ENCODE measurements at places on chromosomes 4 and X.

DNA sequence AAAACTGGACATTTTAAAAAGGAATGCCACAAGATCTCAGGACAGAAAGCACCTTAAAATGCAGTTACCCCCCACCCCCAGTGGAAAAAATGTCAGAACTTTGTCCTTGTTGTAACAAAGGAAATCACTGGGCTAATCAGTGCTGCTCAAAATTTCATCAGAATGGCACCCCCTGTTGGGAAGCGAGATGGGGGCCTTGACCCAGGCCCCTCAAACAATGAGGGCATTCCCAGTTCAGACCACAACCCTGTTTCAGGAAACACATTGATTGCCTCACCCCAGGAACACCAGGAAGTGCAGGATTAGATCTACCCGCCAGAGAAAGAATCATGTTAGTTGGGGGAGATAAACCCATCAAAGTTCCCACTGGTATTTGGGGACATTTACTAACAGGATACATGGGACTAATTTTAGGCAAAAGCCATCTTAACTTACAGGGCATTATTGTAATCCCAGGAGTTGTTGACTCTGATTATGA, 16.4 kb downstream of the SPIN2B start:
- DNase-seq, result no peak

DNA sequence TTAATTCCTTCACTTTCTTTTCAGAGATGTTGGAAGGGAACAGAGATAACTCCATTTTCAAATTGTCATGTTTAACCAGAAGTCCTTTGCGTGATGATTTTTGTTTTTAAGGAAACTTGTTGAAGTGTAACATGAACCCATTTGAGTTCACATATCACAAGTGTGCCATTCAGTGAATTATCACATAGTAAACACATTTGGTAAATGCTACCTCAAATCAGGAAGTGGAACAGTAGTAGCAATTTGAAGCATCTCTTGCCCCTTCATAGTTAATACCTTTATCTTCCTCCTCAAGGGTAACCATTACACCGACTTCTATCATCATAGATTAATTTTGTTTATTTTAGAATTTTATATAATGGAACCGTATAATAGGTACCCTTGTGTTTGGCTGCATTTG, 35.8 kb downstream of the KDM6A start:
- DNase-seq, result no peak

- no peak for DNase-seq
These were observed 114.8 kb downstream of the HMX1 start for GRCh38 chr4:8756816-8757215.

DNA sequence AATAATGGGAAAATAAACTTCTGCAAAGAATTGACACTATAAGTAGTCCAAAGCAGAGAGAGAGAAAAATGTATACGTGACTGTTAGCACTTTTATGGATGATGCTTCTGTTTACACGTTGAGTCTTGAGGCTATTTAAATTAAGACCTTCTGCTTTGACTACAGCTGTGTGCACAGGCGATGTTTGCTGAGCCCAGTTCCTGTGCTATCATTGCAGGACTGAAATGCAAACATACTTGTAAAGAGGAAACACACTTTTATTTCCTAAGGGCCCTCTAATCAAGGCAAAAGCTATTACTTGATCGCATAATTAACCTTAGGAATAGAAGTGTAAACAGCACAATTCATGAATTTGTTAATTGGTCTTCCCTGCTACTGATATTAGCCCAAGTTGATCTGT, 226.9 kb downstream of the FBXW7 start:
- no peak for DNase-seq

DNA sequence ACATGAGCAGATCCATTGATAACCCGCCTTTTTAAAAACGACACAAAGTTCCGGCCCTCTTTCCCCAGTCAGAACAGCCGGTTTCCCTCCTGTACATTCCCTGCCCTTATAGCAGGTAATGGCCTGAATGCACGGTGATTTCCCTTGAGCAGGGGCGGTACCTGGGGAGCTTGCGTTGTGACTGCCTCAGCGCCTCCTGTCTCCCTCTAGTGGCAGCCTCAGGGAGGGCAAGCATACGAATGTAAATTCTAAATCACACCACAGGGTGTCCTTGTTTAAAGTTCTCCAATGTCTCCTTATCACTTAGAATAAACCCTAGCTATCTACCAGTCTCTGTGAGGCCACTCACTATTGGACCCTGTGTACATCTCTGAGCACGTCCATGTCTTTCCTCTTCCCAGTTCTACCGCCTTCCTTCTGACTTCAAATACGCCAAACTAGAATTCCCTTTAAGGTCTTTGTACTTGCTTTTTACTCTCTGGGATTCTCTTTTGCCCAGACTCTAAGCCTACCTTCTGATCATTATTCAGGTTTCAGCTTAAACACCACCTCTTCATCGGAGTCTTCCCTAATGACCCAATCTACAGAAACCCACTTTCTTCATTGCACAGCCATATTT, 18.4 kb upstream of the LDB2 start:
- peak; percentile 39 for DNase-seq

DNA sequence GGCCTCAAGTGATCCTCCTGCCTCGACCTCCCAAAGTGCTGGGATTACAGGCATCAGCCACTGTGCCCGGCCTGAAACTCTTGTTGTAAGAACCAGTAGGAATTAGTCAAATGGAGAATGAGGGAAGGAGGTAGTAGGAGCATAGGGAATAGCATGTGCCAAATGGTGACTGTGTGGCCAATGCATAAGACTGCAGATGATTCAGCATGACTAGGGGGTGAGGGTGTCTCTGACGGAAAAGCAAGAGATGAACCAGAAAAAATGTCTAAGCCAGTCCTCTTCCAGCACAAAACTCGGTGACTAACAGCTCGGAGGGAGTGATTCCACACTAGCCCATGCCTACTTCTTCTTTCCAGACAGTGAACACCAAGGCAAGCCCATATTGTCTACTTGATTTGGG, 58.2 kb upstream of the DUSP21 start:
- no peak for DNase-seq
